NCI-H345 (cell line): ENCODE measurements at places on chromosomes 12 and 14.

GRCh38 chr14:91977884-91978283 lies 30.4 kb upstream of the FBLN5 start:
- DNase-seq: no peak

- peak; percentile 26 for DNase-seq
Observed at GRCh38 chr12:10614056-10614370, 604 bp upstream of the MAGOHB start.

DNA sequence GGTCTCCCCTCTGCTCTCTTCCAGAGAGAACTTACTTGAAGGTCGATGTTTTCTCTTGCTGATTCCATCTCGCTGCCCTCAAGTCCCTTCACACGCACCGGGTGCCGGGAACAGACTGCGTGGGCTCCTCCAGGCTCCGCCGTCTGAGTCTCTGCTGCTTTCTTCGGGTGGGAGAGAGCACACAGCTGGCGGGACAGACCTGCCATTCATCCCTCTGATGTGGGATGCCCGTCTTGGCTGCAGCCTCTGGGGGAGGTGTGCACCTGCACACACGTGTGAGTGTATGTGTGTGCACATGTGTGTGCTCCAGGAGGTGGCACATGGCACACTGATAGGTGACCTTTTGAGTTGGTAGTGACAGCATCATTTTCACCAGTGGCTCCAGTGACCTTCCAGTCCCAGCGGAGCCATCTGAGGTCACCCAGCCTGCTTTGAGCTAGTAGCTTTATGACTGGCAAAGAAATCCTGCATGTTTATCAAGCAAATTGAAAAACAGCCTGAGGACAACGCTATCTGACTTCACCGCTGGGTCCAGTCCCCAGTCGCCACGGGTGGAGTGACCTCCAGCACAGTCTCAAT lies at the start of gene NINJ2:
TSS of gene NINJ2 (minus strand) at position 153 of the 579 bp plus-strand sequence. CDS start at position 68, 85 bp downstream.
- DNase-seq: no peak

DNA sequence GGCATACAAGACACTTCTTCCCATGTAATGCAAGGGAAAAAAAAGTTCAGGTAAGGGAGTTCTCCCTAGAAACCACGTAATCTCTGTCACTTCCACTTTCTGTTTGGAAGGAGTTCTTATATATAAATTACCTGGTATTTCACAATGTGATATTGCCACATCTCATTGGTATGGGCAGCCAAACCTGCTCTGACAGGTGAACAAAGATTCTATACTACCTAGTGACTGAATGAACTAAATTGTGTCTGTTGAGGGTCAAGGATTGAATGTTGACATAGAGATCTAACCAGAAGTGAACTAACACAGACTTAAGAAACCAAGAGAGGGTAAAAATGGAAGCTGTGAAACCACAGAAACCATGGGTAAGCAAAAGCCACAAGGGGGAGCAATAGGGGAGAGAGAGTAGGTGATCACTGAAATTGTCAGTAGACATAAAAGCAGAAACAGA lies 161.3 kb downstream of the RPL10L start:
- no peak for DNase-seq

GRCh38 chr14:88188745-88189416 lies 134.2 kb downstream of the KCNK10 start:
- DNase-seq: no peak

GRCh38 chr14:30525833-30526232 lies 33.1 kb upstream of the G2E3 start:
- no peak for DNase-seq

- peak; percentile 45 for DNase-seq
Observed at GRCh38 chr12:54017027-54017788, 8.4 kb downstream of the HOXC8 start.

DNA sequence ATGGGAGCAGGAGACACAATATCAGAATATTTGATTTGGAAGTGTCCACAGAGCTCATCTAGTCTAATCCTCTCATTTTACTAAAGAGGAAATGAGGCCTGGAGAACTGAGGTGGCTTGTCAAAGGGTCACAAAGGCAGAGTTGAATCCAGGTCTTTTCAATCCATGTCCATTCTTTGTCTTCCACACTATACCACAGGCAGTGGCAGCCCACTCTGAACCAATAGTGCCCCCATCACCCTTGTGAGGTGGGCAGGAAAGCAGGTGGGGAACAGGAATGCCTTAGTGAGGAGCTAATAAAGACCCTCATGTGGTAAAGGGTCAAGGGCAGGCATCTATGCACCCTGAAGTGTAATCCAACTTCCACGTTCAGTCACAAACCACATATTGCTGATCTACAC lies 134.8 kb upstream of the EGLN3 start:
- DNase-seq: no peak

- no peak for DNase-seq
Observed at GRCh38 chr12:42145197-42145549, 499 bp upstream of the GXYLT1 start.

- no peak for DNase-seq
Observed at GRCh38 chr14:26849514-26849913, 251.7 kb upstream of the NOVA1 start.

DNA sequence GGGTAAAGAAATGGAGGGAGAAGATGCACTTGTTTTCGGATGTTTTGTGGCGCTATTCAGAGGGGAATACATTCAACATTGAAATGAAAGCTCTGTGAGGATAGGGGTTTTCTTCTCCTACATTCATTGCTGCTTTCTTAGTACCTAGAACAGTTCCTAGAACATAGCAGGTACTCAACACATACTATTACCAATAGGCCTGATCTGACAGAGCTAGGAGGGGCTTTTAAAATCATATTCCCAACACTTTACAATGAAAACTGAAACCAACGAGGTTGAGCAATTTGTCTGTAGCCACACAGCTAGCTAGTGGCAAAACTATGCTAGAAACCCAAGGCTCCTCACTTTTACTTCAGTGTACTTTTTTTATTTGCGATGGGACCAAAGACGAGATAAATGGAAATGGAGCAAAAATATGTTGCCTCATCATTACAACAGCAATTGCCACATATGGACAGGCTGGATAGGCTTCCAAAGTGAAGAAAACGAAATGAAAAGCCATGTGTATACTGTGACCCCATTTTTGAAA lies 23.1 kb upstream of the IL22 start:
- DNase-seq: no peak

DNA sequence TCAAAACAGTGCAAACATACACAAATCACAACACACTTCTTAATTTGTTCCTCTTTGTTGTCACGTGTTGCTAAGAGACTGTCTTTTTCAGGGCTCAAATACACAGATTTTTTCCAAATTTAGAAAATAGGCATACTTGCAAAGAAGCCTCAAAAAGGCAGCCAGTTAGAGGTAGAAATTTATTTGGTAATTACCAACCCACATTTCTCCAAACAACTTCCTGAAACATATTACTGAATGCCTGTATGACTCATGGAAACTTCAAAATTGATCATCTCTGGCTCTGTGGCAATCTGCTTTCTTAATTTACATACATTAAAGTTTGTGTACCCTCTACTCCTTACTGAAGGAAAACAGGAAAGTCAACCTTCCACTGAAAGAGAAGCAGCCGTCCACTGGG lies 36.4 kb downstream of the PPM1H start:
- no peak for DNase-seq

- peak; percentile 20 for DNase-seq
Observed at GRCh38 chr12:3885277-3886094, 12.3 kb upstream of the PARP11 start.

DNA sequence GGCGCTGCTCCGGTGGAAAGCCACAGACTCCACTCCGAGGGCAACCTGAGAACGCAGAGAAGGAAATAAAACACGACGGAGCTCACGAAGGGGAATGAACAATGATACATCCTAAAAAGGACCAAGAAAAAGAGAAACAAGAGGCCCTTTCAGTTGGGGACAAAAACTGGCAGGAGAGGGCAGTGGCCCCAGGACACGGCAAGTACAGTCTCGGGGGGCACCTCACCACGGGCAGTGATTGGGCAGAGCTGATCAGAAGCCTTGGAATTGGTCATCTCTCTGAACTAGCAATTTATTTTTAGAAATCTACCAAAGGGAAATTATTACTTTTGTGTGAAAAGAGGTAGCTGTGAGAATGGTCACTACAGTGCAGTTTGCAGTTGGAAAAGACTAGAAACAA lies 27.9 kb downstream of the CCDC92 start:
- no peak for DNase-seq

GRCh38 chr14:76916040-76916715 lies 90.0 kb downstream of the LRRC74A start:
- DNase-seq: no peak

DNA sequence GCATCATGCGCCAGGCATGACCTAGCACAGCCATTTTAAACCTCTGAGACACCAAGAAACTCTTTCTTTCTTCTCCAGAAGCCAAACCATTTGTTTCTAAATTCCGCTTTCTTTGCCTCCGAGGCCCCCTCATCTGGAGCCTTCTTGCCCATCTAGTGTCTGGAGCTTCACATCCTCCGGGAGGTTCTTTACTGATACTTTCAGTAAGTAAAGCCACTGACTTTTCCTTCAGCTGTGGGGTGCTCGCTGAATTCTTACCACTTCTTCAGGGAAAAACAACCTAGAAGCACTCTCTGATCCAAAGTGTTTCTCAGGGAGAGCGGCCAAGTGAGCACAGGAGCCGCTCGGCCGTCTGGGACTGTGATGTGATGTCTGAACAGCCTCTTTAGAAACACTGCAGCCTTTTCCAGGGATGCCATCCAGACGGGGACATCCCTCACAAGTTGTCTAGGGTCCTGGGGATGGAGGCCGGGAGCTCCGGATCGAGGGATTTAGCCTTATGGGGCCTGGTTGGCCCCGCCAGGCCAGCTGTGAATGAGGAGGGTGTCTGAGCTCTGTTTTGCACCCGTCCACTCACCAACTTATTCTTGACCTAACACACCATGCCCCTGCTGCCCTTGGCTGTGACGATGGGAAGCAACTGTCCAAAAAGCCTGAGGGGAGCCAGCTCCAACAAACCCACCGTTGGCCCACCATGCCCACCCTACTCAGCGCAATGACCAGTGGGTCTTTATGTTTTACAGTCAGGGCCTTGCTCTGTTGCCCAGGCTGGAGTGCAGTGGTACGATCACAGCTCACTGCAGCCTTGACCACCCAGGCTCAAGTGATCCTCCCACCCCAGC lies 160.6 kb downstream of the ZFP36L1 start:
- no peak for DNase-seq

DNA sequence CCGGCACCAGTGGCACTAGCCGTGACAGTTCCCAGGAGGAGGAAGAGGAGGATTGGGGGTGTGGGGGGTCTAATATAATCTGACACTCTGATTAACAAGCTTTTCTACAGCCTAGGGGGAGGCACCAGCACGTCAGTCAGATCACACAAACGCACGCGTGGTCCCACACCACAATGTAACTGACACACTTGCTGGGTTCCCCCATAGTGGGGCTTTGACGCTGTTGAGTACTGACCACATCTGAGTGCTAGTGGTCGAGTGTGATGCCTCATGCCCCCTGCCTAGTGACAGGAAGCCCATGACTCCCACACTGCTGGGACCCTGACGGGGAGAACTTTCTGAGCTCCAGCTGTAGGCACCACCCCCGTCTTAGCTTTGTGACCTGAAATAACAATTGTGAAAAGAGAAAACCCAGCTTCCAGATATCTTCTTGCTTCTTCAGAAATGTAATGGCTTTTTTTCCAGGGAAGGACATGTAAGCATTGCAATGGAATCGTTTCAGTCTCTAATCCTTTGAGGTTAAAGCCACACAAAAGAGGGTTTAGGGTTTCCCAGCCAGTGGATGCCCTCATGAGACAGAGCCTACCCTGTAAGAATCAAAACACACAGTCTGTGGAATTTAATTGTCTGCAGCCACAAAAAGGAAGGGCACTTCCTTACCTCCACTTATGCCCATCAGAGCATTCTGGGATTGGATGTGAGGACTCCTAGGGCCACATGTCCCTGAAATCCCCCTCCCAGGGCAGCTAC lies 183.9 kb downstream of the PIWIL1 start:
- DNase-seq: no peak

GRCh38 chr12:91196436-91196835 lies 13.8 kb upstream of the DCN start:
- no peak for DNase-seq

- DNase-seq: no peak
Observed at GRCh38 chr12:64268409-64268808, 46.3 kb upstream of the KICS2 start.

DNA sequence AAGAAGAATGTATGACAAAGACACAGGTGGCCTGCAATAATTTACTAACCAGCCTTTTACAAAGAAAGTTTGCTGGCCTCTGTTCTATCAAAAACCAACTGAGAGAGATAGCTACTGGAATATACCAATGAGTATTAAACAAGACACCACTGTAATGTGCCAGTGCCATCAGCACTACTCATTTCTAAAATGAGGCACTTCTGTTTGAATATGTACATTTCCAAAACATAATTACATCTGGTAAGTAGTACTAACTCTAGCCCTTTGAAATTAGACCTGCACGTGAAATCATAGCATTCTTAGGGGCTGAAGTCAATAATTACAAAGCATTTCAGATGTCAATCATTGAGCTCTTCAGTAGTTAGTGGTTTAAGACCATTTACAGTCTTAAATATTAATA lies 6.9 kb upstream of the SYCP3 start:
- DNase-seq: no peak

- DNase-seq: no peak
Observed at GRCh38 chr12:2624543-2625288, 170.1 kb upstream of the FKBP4 start.

DNA sequence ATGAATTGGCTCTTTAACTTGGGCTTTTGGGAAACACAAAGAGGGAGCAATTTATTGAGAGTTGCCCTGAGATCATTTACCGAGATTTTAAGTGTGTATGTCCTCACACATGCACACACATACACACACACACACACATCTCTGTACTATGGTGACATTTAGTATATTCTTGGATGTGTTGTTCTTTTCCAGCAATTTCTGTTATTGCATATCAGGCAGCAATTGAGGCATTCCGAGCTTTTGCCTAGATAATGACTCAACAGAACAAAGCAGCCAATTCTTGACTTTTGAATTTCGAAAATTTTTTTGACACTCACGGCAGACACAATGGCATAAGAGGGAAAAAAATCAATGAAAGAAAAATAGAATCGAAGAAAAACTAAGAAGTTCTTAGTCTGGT lies 248.5 kb downstream of the DUSP6 start:
- no peak for DNase-seq

DNA sequence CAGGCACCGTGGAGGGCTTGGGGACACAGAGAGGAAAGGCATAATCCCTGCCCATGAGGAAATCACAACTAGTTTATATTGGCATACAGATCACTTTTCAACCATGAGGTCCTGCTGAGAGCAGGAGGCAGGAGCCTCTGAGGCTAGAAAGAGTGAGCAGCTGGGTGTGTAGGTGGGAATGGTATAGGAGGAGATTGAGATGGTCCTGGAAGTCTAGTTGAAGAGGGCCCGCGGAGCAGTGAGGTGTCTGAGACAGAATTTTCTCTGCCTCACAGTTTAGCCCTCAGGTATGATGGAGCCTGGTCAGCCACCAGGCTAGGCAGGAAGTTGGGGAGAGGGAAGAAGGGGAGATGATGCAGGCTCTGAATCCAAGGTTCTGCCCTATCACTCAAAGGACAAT lies 54.7 kb upstream of the JDP2 start:
- DNase-seq: no peak

GRCh38 chr12:1838205-1838993 lies 18.0 kb downstream of the LRTM2 start:
- no peak for DNase-seq
